Brain (organoid and tissue), 16 donors: ENCODE measurements at places on chromosomes 12 and 14. TPM values are rescaled to one million over a fixed set of nuclear protein-coding genes. Genes with fewer than 3 reads are reported as not detected.

Gene MARCHF9
- 26.0 TPM for polyA plus RNA-seq

Gene BCL2L2
- 35.7 TPM for polyA plus RNA-seq

Gene EGLN3
- polyA plus RNA-seq, result 23.4 TPM

Gene PRH2
- not detected for polyA plus RNA-seq

Gene ARHGDIB
- polyA plus RNA-seq, result 38.1 TPM

Gene CLEC1B
- polyA plus RNA-seq, result not detected

Gene NFE2
- polyA plus RNA-seq, result 0.83 TPM

Gene FGF6
- polyA plus RNA-seq, result not detected

Gene TAS2R42
- not detected for polyA plus RNA-seq

Gene SCN8A
- polyA plus RNA-seq, result 3.6 TPM

Gene RNU4-1
- polyA plus RNA-seq, result not detected

Gene SLC7A8
- polyA plus RNA-seq, result 7.0 TPM

Gene HOXC10
- not detected for polyA plus RNA-seq

Gene SLC5A8
- not detected for polyA plus RNA-seq

Gene PLBD2
- 36.7 TPM for polyA plus RNA-seq

Gene NEUROD4
- not detected for polyA plus RNA-seq

Gene ADIPOR2
- polyA plus RNA-seq, result 49.1 TPM

Gene PLBD1
- 0.98 TPM for polyA plus RNA-seq

Gene CPNE6
- polyA plus RNA-seq, result 20.6 TPM

Gene DDX51
- polyA plus RNA-seq, result 19.3 TPM

Gene GLIPR1L1
- not detected for polyA plus RNA-seq

Gene NKX2-1
- 90.6 TPM for polyA plus RNA-seq

Gene SRSF9
- 182 TPM for polyA plus RNA-seq

Gene TAS2R43
- not detected for polyA plus RNA-seq

Gene DACT1
- polyA plus RNA-seq, result 1.5 TPM

Gene SLC6A15
- polyA plus RNA-seq, result 2.5 TPM

Gene AICDA
- not detected for polyA plus RNA-seq

Gene PRKAB1
- 35.2 TPM for polyA plus RNA-seq

Gene MMP19
- polyA plus RNA-seq, result 0.15 TPM

Gene CIT
- 23.4 TPM for polyA plus RNA-seq

Gene C1S
- 8.6 TPM for polyA plus RNA-seq

Gene MYO1A
- polyA plus RNA-seq, result not detected

Gene KIF5A
- polyA plus RNA-seq, result 127 TPM

Gene WNT1
- not detected for polyA plus RNA-seq

Gene FAM181A
- 2.3 TPM for polyA plus RNA-seq

Gene POTEM
- not detected for polyA plus RNA-seq

Gene RFLNA
- 1.5 TPM for polyA plus RNA-seq

Gene LRTM2
- polyA plus RNA-seq, result 7.7 TPM

Gene AVPR1A
- 0.14 TPM for polyA plus RNA-seq

Gene SYCP3
- not detected for polyA plus RNA-seq

Gene ARHGEF25
- 47.2 TPM for polyA plus RNA-seq

Gene ZC2HC1C
- 5.8 TPM for polyA plus RNA-seq
